T-helper 2 cell treated with Interferon-gamma antibody and Interleukin-4, amounts not matched to agents 5 μg/mL and 100 μg/mL, for 36 hours (primary cell): ENCODE measurements at places on chromosomes 5 and 9.

GRCh38 chr9:7289773-7290172, 509.8 kb downstream of the DMAC1 start:
- peaks cover 21% of the 10 kb centered on the region for H3K27me3 ChIP-seq
- DNase-seq = no peak
- H3K27ac ChIP-seq = no peak overlapping the region
- H3K4me3 ChIP-seq = no peak overlapping the region
- H3K36me3 ChIP-seq = no peaks in the 10 kb centered on the region
- H3K4me1 ChIP-seq = no peaks in the 10 kb centered on the region

- H3K4me3 ChIP-seq = no peak overlapping the region
- H3K36me3 ChIP-seq = no peaks in the 10 kb centered on the region
- peaks cover 2% of the 10 kb centered on the region for H3K4me1 ChIP-seq
- no peaks in the 10 kb centered on the region for H3K27me3 ChIP-seq
Measured at GRCh38 chr5:73587923-73588322, 22.4 kb downstream of the UTP15 start.

DNA sequence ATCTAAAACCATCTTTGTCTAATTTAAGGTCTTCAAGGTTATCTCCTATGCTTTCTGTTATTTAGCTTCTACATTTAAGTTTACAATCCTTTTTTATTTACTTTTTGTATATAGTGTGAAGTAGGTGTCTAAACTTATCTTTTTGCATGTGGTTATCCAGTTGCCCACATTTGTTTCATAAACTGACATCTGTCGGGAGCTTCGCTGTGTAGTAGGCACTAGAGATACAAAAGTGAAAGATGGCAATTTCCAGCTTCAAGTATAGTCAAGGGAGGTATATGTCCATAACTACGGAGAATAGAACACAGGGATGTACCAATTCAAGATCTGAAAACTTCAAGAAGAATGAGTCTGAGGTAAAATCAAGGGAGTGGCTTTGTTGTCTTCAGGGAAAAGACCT, 38.7 kb upstream of the ELL2 start:
- no peak for DNase-seq
- no peaks in the 10 kb centered on the region for H3K36me3 ChIP-seq
- H3K27me3 ChIP-seq = no peaks in the 10 kb centered on the region
- no peaks in the 10 kb centered on the region for H3K4me1 ChIP-seq
- H3K27ac ChIP-seq = no peak overlapping the region

DNA sequence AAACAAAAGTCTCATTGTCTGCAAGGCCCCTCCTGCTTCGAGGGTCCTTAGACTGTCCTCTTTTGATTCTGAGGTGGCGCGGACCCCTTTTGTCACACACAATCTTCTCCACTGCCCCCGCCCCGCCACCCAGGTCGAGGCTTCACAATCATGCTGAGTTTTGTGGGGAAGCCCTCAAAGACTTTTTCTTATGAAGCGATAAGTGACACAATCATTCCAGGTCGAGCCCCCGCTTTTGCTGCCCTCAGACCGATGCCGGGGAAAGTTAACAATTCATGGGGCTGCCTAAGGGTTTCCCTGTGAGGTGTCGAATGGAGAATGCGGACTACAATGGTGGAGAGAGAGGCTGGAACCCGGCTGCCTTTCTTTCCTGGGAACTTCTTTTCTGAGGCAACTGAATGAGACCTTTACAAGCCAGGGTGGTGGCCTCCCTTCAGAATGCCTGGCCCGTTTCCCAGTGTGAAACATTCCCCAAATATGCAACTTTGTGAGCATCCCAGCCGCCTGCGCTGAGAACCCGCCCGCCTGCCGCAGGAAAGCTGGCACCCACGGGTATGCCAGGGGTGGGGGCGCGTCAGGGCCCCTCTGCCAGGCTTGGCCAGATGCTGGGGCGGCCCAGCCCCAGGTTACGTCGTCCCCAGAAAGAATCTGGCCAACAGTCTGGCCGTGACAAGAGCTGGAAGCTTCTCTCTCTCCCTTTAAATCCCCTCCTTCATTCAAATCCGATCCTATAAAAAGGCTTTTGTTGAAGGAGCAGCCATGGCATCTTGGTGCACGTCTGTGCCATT, 71.9 kb downstream of the MAP1B start:
- H3K4me3 ChIP-seq = no peak overlapping the region
- H3K4me1 ChIP-seq = no peaks in the 10 kb centered on the region
- no peak overlapping the region for H3K27ac ChIP-seq
- H3K27me3 ChIP-seq = peaks cover 53% of the 10 kb centered on the region

- H3K27ac ChIP-seq = no peak overlapping the region
- H3K4me3 ChIP-seq = no peak overlapping the region
- H3K36me3 ChIP-seq = no peaks in the 10 kb centered on the region
- no peaks in the 10 kb centered on the region for H3K4me1 ChIP-seq
- DNase-seq = no peak
Measured at GRCh38 chr5:170655476-170655875, 128.0 kb upstream of the GABRP start.

- H3K4me3 ChIP-seq = peak overlapping the region; percentile 81
- H3K27me3 ChIP-seq = no peaks in the 10 kb centered on the region
- DNase-seq = peak; percentile 86
- peak overlapping the region; percentile 97 for H3K27ac ChIP-seq
- H3K4me1 ChIP-seq = peaks cover 84% of the 10 kb centered on the region
- peaks cover 27% of the 10 kb centered on the region for H3K36me3 ChIP-seq
Measured at GRCh38 chr9:131667576-131667975, 72.3 kb downstream of the RAPGEF1 start.

DNA sequence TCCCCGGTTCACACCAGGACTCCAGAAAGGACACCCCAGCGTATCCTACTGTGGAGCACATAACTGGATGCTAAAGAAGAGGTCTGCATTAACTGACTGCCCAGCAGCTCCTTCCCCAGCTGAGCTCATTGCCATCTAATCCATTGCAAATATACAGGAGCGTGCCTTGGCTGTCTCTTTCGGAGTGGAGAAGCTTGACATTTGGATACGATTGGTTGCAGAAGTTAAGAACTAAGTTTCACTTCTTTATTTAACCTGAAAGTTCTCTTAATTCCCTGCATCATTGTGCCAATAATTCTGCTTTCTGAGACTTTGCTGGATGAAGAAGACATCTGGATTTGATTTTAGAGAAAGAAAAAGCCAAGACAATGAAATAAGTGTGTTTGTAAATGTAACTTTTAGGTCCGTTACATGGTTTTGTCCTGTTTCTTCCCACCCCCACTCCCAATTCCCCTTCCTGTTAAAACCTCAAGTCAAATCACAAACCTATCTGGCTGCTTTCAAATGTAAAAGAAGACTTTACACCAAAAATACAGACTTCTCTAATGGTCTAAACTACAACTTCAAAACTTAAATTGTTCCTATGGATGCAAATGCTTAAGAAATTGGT, 33.9 kb downstream of the TAS2R1 start:
- no peaks in the 10 kb centered on the region for H3K4me1 ChIP-seq
- no peaks in the 10 kb centered on the region for H3K36me3 ChIP-seq
- H3K27me3 ChIP-seq = no peaks in the 10 kb centered on the region
- DNase-seq = no peak
- H3K4me3 ChIP-seq = no peak overlapping the region
- H3K27ac ChIP-seq = no peak overlapping the region

GRCh38 chr5:68543212-68543611, 327.7 kb downstream of the PIK3R1 start:
- H3K4me3 ChIP-seq = no peak overlapping the region
- peaks cover 34% of the 10 kb centered on the region for H3K27me3 ChIP-seq
- H3K4me1 ChIP-seq = no peaks in the 10 kb centered on the region
- no peak overlapping the region for H3K27ac ChIP-seq
- H3K36me3 ChIP-seq = no peaks in the 10 kb centered on the region

DNA sequence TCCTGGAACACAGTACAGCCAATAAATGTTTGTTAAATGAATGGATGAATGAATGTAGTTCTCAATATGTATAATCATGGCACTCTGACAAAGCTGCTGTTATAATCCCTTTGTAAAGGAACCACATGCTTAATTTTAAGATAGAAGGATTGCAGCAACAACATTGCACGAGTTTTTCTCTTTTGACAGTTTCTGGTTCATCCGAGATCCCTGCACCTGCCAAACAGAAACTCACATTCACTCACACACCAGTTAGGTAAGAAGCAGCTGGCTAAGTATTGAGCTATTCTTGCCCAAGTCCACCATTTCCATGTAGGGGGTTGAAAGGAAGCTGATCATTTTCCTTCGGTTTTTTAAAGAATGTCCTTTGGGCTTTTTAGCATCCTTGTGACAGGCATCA, 133.7 kb upstream of the MAP1B start:
- H3K36me3 ChIP-seq = no peaks in the 10 kb centered on the region
- H3K4me3 ChIP-seq = no peak overlapping the region
- no peak overlapping the region for H3K27ac ChIP-seq
- DNase-seq = no peak
- H3K27me3 ChIP-seq = peaks cover 3% of the 10 kb centered on the region

- no peak for DNase-seq
- no peaks in the 10 kb centered on the region for H3K4me1 ChIP-seq
- no peaks in the 10 kb centered on the region for H3K27me3 ChIP-seq
- H3K27ac ChIP-seq = no peak overlapping the region
- H3K36me3 ChIP-seq = no peaks in the 10 kb centered on the region
Measured at GRCh38 chr5:39780347-39780746, 355.6 kb upstream of the DAB2 start.

- H3K36me3 ChIP-seq = peaks cover 41% of the 10 kb centered on the region
- H3K4me3 ChIP-seq = no peak overlapping the region
- H3K27me3 ChIP-seq = no peaks in the 10 kb centered on the region
- H3K4me1 ChIP-seq = peaks cover 2% of the 10 kb centered on the region
Measured at GRCh38 chr5:76590027-76590426, 33.2 kb downstream of the F2RL2 start.

- H3K4me3 ChIP-seq = no peak overlapping the region
- H3K27me3 ChIP-seq = no peaks in the 10 kb centered on the region
- H3K36me3 ChIP-seq = no peaks in the 10 kb centered on the region
- no peak for DNase-seq
- H3K27ac ChIP-seq = no peak overlapping the region
- no peaks in the 10 kb centered on the region for H3K4me1 ChIP-seq
Measured at GRCh38 chr5:78830528-78831046, 154.5 kb downstream of the ARSB start.

DNA sequence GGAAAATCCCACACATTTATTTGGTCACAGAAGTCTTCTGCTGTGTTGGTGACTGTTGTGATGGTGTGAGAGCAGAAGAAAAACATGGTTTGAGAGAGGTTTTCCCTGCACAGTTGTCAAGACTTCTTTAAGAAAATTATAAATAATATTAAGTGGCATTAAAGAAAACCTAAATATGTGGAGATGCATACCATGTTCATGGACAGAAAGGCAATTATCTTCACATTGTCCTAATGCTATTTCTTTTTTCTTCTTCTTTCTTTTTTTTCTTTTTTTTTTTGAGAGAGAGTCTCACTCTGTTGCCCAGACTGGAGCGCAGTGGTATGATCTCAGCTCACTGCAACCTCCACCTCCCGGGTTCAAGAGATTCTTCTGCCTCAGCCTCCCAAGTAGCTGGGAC, 24.3 kb upstream of the ERGIC1 start:
- peaks cover 2% of the 10 kb centered on the region for H3K36me3 ChIP-seq
- peaks cover 14% of the 10 kb centered on the region for H3K4me1 ChIP-seq
- no peak overlapping the region for H3K4me3 ChIP-seq
- H3K27me3 ChIP-seq = no peaks in the 10 kb centered on the region
- H3K27ac ChIP-seq = no peak overlapping the region

GRCh38 chr9:129150122-129150521, 27.9 kb downstream of the IER5L start:
- peaks cover 5% of the 10 kb centered on the region for H3K4me1 ChIP-seq
- H3K27me3 ChIP-seq = no peaks in the 10 kb centered on the region
- DNase-seq = no peak
- H3K36me3 ChIP-seq = peaks cover 9% of the 10 kb centered on the region
- no peak overlapping the region for H3K27ac ChIP-seq

DNA sequence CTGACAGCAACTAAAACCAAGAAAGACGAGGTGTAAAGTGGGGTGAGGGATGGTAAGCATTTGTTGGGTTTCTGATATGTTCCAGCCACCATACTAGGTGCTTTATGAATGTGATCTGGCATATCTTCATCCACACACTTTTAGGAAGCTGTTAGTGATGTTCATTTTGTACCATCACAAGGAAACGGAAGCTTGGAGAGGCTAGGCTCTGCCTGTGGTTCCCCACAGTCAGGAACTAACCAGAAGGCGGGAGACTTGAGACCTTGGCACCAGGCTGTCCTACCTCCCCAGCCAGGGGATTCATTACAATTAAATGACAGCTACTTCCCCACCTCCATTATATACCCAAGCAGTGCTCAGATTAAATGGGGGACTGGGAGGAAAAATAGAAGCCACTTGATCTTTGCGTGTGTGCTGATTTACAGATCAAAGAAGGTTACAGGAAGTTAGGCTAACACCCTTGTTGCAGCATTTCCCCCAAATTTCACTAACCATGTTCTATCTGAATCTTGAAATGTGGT, 43.0 kb downstream of the SFXN1 start:
- H3K4me3 ChIP-seq = peak overlapping the region; percentile 57
- peaks cover 78% of the 10 kb centered on the region for H3K36me3 ChIP-seq
- H3K4me1 ChIP-seq = peaks cover 75% of the 10 kb centered on the region
- peak overlapping the region; percentile 88 for H3K27ac ChIP-seq

DNA sequence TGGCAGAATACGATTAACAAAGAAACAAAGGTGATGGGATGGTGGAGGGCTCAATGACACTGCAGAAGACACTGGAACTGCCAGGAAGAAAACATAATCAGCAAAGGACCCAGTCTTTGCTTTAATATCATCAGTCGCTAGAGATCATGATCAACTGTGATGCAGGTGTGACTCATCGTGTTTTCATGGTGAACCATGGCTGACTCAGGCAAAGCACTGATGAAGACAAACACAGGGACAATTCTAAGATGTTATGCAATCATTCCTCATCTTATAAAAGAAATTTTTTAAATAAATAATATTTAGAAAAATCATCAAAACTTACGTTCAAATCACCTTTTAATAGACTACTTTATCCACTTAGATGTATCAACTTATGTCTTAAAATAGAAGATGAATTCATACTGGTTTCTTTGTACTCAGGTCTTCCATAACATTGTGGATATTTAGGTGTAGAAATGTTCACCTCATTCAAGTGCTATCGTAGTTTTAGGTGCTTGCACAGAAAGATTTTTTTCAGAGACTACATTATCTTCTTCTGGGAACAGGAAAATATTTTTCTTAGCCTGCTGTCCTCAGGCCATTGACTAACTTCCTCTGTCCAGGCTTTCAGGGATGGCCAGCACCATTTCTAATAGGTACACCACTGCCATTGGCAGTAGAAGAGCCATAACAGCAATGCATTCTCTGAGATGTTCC, 673.4 kb upstream of the MEF2C start:
- no peaks in the 10 kb centered on the region for H3K4me1 ChIP-seq
- DNase-seq = no peak
- no peak overlapping the region for H3K4me3 ChIP-seq

DNA sequence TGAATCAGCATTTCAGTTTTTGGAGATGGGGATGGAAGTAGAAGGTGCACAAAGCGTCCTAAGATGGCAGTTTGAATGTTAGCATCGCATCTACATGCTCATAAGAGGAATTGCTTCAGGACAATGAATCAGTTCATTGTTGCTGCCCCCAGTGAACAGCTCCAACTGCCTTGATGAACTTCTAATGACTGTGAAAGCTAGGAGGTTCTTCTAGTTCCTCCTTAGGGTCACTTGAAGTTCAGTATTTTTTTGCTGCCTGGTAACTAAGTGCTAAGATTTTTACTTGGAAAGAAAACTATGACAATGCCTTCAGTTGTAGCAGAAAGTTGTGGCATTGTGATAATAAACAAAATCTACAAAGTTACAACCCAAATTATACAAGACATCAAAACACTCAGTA, 271.6 kb downstream of the RAB3C start:
- no peak overlapping the region for H3K4me3 ChIP-seq
- H3K4me1 ChIP-seq = no peaks in the 10 kb centered on the region
- DNase-seq = no peak
- peaks cover 22% of the 10 kb centered on the region for H3K27me3 ChIP-seq
- H3K36me3 ChIP-seq = no peaks in the 10 kb centered on the region

- no peaks in the 10 kb centered on the region for H3K36me3 ChIP-seq
- peaks cover 92% of the 10 kb centered on the region for H3K27me3 ChIP-seq
- H3K4me1 ChIP-seq = peaks cover 19% of the 10 kb centered on the region
- DNase-seq = no peak
Measured at GRCh38 chr5:138655530-138656190, 80.5 kb upstream of the HSPA9 start.
